ENCODE measurements at places on chromosomes 1 and 21.

DNA sequence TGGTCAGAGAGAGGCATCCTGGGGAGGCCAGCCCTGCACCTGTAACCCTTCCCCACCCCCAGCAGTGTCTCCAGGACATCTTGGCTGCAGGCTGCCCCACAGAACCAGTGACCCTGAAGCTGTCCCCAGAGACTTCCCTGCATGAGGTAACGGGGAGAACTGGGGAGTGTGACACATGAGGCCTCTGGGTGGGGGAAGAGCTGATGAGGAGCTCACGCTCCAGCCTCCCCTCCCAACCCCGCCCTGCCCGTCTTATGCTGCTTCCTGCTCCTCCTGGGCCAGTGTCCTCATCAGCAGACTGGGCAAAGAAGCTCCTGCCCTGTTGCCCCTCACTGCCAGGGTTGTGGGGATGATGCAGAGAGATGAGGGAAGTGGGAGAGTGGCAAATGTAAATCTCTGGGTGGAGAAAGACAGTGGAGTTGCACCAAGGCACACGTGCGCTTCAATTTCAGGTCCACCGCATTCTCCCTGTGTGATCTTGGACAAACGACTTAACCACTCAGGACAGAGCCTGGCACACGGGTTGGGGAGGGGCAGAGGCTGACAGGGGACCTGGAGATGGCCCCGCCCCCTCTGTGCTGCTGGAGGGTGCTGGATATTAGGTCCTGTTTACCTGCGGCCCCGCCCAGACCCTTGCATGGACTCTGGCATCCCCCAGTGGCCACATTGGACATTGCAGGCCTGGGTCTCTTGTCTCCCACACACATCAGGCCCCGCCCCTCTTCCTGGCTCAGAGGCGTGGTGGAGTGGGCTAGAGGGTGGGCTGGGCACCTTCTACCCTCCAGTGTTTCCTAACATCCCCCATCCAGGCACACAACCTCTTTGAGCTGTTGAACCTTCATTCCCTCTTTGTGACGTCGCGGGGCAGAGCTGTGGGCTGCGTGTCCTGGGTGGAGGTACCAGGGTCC lies 12.3 kb downstream of the CLCNKB start:
- DNase-seq = peak; percentile 64

DNA sequence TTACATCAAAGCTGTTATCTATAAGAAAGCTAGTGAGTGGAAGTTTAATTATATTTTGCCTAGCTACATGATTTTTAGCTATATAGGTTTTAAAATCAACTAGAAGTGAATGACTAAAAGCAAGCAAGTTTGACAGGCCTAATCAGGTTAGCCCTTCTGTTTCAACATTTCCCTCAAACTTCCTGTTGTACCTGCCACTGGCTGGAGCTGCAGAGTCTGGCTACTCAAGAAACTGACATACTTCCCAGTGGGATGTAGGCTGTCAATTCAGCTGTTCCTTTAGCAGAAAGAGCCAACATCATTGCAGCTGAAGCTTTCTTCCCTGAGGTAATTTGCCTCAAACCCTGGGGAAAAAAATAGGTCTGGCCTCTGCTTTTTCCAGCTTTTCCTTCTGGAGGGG lies 87.1 kb upstream of the TNR start:
- no peak for DNase-seq

DNA sequence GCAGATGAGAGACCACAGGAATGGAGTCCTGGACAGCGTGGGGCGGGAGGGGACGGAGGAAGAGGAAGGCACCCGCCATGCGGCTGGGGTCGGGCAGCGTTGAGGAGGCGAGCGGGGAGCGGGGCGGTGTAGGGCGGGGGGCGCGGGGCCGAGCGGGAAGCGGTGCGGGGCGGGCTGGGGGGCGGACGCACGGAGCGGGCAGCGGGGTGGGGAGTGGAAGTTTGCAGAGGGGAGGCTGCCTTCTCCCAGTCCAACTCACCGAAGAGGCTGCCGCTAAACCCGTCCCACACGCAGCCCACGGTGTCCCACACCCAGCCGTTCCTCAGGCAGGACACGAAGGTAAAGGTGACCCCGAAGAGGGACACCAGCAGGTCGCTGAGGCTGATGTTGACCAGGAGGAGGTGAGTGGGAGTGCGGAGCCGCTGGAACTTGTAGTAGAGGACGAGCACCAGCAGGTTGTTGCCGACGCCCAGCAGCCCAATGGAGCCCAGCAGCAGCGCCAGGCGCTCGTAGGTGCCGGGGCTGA lies 483 bp downstream of the CHML start:
- no peak for DNase-seq

DNA sequence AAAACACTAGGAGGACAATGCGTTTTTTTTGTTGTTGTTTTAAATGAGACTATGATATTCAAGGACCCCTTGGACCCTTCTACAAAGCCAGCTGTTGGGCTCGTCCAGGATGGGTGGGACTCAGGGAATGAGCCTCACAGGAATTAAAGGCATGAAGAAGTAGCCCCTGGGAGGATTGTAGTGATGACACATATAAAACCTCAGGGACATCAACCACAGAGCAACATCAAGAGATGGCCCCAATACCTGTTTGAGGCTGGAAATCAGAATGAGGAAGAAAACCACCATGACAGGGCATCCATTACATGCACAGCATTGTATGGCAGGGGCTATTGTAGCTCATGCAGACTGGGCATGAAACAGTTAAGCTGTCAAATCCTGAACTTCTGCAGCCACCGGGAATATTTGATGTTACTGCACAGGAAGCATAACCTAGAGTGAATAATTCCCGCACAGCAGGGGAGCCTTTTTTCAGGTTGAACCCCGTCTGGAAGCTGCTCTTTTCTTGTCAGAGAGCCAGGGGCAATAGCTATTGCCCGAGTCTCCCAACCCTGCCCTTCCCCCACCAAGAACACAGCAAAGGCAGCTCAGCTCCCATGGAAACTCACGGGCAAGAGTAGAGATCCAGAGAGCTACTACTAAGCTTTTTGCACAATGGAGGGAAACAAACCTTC lies 140.2 kb upstream of the FGGY start:
- DNase-seq = no peak

DNA sequence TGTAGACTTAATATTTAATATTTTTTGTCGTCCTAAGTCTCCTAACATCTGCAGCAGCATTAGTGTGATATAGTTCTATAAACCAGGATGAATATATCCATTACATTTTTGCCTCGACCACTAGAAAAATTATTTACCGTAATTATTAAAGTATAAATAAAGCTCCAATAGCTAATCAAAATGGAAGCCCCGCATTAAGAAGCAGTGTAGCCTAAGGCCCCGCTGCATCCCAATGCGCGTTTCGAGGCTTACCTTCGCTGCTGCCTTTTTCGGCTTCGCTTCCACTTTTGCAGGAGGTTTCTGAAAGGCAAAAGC lies 891 bp downstream of the HMGN1 start:
- DNase-seq = no peak

DNA sequence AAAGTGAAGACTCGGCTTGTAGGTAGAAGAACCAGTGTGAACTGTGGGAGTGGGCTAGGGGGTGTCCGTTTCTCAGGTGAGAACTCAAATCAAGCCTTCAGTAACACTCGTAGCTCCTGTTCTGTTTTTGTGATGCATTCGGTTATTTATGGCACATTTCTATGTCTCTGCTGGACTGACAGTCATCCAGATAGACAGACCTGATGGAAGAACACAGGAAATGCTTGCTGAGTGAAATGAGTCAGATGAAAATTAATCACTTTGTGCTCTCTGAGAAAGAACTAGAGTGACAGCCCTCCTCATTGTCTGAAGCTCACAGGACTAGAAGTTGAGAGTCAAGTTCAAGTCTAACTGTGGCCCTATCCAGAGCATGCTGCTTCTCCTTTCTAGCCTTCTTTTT lies 360.1 kb upstream of the PLXNA2 start:
- no peak for DNase-seq

Data from inflammatory macrophage (primary cell).